SHP77 treated with DMSO at 0.1 percent for 48 hours (cell line): ENCODE measurements at places on chromosomes 2 and 18.
A peak's percentile ranks its signal among the peaks of the same experiment; 100 is the strongest.

GRCh38 chr2:223545830-223546229 is 56.3 kb downstream of the SCG2 start:
- DNase-seq: peak; percentile 55

GRCh38 chr18:45227001-45227742 is 388.1 kb upstream of the SLC14A2 start:
- DNase-seq: no peak

GRCh38 chr2:113054066-113054465 is 1.4 kb upstream of the IL36B start:
- DNase-seq: no peak

DNA sequence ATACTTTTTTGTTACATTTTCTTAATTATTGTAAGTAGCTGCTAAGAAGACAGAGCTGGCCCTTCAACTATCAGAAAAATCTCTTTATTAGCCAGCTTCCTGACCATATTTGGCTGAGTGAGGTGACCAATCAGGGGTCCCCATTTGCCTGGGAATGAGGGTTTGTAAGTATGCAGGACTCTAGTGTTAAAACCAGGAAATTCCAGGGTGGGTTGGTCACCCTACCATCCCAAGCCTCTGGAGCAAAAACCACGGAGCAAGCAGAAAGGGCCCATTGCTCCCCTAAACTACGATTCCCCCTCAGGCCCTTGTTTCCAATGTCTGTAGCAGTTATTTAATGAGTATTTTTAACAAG is 165.6 kb upstream of the NCKAP5 start:
- DNase-seq: no peak

DNA sequence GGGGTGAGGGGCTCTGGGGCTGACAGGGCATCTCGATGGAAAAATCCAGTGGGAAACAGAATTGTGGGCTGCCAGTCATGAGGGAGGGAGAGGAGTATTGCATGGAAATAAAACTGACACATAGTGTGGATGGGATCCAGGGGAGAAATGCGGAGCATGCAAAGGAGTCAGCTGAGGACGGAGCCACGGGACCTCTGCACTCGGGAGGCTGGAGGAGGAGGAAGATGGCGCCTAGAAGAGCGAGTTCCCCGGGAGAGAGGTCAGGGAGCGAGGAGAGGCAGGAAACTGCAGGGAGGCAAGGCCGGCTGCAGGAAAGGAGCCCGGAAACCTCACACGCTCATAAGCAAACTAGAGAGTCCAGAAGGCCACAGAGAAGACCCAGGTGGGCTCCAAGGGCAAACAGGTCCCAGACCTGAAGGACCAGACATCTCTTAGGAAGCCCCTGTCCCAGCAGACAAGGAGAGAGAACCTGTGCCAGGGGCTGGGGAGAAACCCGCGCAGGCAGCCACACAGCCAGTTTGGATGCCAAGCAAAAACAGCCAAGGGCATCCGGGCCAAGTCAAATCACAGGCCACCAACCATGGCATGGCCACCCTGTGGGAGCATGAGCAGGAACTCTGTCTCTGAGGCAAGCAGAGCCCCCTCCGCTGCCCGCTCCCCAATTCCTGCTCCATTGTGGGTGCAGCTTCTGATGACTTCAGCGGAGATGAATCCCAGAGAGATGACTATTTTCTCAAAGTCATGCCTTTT is 218.8 kb upstream of the ID2 start:
- no peak for DNase-seq

- no peak for DNase-seq
Observed at GRCh38 chr18:58754544-58755068, 83.3 kb downstream of the MALT1 start.

GRCh38 chr2:182593394-182593975 is 122.6 kb upstream of the DNAJC10 start:
- no peak for DNase-seq
